ENCODE measurements at places on chromosomes 5 and 9.

GRCh38 chr9:98162613-98163012 lies 29.8 kb downstream of the CORO2A start:
- DNase-seq = no peak

DNA sequence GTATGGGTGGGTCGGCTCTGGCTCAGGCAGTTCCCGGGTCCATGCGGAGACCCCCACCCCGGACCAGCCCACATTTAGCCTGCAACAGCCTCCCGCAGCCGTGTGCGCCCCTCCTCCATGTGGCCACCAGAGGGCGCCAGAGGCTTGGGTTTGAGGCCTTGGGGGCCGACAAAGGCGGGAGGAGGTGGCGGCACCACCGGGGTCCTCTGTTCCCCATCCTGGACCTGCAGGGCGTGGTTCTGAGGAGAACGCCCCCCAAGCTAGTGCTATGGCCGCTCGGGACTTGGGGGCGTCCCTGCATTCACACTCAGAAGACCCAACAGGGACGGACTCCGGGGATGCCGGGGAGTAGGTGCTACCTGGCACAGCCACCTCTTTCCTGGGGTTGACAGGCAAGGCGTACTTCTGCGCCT lies 16.5 kb downstream of the ASS1 start:
- peak; percentile 67 for DNase-seq

DNA sequence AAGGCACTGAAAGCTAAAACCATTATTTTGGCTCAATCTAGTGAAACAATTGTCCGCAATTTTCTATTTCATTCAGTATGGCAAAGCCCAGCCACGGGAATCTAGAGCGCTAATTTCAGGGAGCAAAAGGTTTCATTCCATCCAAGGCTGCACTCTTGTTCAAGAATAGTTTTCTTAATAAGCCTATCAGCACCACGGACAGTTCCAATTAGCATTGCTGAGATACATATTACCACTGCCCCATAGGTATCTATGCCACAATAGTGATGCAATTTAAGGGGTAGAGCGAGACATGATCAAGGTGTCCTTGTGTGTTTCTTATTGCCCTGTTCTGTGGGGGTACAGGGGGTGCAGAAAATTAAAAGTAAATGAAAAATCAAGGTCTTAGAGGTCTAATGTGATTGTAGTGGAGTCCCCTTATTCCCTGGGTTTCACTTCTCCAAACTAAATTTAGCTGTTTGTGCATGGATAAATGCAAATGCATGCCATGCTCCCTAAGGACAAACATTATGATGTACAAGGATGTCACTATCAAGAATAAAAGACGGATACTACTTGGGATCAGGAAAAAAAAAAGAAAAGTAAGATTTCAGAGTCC lies 45.5 kb downstream of the SPOCK1 start:
- DNase-seq = peak; percentile 35

GRCh38 chr5:79151942-79152671 lies 40.5 kb downstream of the BHMT start:
- no peak for DNase-seq

- DNase-seq = no peak
These were observed 265.0 kb upstream of the FAM174A start for GRCh38 chr5:100270023-100270771.

- DNase-seq = peak; percentile 22
These were observed 56.0 kb downstream of the ZFR start for GRCh38 chr5:32388432-32389129.

- peak; percentile 88 for DNase-seq
These were observed 77.4 kb downstream of the NR2F1-AS1 start for GRCh38 chr5:93503598-93504067.

DNA sequence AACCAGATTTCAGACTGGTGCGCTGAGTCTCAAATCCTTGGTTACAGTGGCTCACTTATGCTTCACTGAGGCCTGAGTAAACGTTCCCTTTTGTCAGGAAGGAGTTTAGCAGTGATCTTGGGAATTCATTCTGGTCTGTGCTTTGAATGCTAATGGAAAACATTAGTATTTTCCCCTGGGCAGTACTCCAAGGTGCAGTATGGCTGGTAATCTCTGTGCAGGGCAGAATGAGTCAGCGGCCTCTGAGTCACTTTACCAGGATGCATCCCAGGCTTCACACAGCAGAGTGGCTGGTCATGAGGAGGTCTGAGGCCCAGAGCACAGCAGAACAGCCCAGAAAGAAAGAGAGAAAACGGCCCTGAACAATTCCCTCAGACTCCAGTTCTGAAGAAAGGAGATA lies 54.0 kb downstream of the PCA3 start:
- DNase-seq = peak; percentile 94

- DNase-seq = no peak
These were observed 284.5 kb downstream of the SPATA31D1 start for GRCh38 chr9:82273121-82273520.

DNA sequence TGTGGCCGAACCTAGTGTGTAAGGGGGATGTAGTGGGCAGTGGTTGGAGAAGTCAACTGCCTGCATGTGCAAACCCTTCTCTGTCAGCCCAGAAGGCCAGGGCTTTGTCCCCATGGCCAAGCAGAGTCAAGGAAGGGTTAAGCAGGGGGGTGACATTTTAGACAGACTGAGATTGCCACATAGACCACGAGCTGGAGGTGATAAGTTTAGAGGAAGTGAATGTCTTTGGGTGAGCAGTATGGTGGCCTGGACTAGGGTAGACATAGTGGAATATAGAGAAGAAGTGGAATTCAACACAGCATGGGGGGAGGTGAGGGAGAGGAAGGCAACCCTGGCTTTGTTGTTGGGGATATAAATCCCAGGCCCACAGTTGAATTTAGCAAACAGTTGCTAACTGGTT lies 38.7 kb upstream of the CDKN2AIPNL start:
- DNase-seq = no peak

- no peak for DNase-seq
These were observed 29.2 kb downstream of the TNFSF8 start for GRCh38 chr9:114900942-114901802.

DNA sequence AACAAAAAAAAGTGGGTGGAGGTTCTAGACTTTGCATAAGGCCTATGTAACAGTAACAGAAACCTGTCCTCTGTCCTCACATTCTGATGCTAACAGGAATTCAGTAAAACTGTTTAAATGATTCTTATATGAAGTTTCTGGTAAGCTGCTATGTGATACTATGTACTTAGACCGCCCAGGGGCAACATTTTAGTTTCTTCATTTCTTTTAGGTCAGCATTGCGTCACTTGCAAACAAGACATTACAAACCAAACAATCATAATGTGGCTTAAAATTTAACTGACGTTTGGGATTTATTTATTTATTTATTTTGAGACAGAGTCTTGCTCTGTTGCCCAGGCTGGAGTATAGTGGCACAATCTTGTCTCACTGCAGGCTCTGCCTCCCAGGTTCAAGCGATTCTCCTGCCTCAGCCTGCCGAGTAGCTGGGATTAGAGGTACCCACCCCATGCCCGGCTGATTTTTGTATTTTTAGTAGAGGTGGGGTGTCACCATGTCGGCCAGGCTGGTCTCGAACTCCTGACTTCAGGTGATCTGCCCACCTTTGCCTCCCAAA lies 44.3 kb downstream of the TENT4A start:
- DNase-seq = no peak

- DNase-seq = no peak
These were observed 393.6 kb downstream of the SPOCK1 start for GRCh38 chr5:137105351-137106035.

GRCh38 chr5:91956738-91957137 lies 573.6 kb upstream of the ARRDC3 start:
- DNase-seq = no peak

DNA sequence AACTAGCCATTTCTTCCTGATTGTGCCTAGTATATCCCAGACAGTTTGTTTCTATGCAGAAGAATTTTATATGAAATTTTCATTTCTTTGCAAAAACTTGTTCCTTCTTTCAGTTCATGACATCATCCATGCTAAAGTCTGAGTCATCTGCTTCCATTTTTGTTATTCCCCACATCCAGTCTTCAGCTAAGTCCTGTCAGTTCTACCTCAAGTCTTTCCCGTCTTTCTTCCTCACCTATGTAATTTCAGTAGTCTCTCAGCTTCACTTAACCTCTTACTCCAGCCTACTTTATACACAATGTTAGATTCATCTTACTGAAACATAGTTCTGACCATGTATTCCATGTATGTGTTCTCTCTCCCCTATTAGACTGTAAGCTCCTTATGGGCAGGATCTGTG lies 39.1 kb downstream of the G3BP1 start:
- DNase-seq = no peak

DNA sequence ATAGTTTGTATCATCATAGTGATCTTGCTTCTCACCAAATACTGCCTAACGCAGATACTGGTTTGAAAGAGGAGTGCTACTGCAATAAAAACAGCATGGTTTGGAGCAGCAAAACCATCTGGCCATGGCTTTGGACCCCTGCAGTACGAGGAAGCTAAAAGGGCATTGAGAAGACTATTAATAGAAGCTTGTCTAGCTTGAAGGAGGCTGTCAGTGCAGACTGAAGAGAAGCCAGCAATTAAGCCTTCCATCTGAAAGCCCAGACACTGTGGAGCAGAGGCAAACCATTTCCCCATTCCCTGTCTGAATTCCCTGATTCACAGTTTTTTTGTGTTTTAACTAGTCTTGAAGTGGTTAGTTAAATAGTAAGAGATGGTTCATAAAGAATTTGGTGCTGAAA lies 281.6 kb downstream of the PTPRD start:
- no peak for DNase-seq

DNA sequence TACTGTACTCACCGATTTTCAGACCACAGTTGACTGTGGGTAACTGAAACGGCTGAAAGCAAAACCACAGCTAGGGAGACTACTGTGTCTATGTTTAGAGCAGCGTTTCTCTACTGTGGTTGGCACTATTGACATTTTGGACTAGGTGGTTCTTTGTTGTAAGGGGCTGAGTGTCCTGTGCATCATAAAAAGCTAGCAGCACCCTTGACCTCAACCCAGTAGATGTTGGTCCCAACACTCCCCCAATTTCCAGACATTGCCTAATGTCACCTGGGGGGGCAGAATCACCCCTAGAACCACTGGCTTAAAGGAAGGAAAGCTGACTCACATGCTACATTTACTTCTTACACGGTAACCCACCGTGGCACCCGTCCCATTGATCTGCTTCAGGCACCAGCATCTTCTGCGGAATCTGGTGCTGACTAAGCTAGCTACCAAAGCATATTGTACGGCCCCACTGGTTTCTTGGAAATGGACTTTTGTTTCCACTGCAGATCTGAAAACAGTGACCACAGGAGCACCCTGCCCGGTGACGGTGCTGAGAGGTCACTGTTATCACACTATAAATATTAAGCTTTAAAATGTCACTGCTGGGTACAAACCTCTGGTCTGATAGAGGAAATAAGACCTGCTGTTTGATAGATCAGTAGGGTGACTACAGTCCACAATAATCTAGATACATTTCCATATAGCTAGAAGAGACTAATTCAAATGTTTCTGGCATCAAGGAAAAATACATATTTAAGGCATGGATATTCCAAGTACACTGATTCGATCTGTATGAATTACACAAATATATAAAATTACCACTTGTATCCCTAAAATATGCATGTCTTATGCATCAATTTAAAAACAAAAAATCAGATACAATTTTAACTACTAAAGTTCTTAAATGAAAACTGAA lies 151.4 kb downstream of the HSD17B3 start:
- DNase-seq = no peak

GRCh38 chr9:98241357-98242300 lies 13.8 kb downstream of the TBC1D2 start:
- no peak for DNase-seq

GRCh38 chr9:94757158-94757557 lies 30.7 kb downstream of the AOPEP start:
- DNase-seq = peak; percentile 72
